ENCODE measurements at places on chromosomes 12 and 14.

DNA sequence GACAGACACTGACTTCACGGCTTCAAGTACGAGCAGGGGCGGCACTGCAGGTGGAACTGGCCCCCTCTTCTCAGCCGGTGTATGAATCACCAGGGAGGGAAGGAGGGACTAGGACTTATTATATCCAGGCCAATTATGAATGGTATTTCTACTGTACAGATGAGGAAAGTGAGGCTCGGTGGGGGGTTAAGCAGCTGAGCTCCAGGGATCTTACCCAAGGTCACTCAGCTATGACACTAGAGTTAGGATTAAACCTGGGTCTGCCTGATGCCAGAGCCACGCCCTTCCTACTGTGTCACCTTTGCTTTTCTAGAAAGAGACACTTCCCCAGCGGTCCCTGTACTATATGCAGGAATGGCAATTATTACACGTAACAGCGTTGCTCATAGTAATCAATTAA, 42.2 kb upstream of the NRXN3 start:
- no peak for DNase-seq

- no peak for DNase-seq
Measured at GRCh38 chr12:79939728-79940310, 4.9 kb upstream of the PPP1R12A start.

GRCh38 chr14:58881433-58881832, 243.7 kb downstream of the DACT1 start:
- DNase-seq = no peak

DNA sequence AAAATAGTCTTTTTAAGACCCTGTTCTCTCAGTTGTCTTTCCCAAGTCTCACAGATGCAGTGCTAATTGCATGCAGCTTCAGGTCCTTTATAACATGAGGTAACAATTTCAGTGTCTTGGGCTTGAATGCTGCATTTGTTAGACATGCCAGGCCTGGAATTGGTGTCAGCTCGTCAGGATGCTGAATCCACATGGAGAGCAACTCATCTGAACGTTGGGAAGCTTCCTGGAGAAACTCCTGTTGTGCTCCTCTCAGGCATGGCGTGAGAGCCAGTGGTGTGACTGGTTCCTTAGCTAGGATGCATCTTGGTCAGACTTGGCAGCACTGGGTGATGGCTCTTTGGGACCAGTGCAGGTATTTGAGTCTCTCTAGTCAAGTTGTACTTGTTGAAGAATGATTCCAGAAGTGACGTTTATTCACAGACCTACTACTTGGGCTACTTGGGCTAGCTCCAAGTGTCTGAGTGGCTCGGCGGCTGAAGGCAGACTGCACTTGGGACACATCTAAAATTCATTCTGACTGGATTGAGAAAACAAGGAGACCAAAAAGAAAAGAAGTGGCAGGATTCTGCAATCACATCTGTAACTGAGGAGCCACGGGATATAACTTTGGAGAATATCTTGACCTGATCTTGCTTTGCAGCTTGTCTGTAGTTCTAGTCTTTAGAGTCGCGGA, 134.8 kb upstream of the ARHGAP5 start:
- no peak for DNase-seq

GRCh38 chr12:26034371-26035142, 76.1 kb downstream of the RASSF8 start:
- peak; percentile 77 for DNase-seq

GRCh38 chr12:110933326-110933974, 13.1 kb upstream of the MYL2 start:
- DNase-seq = no peak

DNA sequence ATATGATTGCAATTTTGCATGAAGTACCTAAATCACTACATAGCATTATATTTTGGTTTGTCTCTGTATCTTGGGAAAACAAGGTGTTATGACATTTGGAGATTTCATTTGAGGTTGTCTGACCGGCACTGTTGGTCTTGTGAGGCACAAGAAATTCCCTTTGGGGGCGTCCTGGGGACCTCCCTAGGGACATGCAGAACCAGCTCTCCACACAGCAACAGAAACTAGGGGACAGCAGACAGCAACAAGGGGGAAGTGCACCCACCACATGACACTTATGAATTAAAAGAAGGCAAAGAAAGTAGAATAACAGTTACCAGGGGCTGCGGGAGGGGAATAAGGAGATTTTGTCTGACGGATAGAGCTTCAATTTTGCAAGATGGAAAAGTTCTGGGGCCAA, 14.4 kb downstream of the DDX54 start:
- no peak for DNase-seq

DNA sequence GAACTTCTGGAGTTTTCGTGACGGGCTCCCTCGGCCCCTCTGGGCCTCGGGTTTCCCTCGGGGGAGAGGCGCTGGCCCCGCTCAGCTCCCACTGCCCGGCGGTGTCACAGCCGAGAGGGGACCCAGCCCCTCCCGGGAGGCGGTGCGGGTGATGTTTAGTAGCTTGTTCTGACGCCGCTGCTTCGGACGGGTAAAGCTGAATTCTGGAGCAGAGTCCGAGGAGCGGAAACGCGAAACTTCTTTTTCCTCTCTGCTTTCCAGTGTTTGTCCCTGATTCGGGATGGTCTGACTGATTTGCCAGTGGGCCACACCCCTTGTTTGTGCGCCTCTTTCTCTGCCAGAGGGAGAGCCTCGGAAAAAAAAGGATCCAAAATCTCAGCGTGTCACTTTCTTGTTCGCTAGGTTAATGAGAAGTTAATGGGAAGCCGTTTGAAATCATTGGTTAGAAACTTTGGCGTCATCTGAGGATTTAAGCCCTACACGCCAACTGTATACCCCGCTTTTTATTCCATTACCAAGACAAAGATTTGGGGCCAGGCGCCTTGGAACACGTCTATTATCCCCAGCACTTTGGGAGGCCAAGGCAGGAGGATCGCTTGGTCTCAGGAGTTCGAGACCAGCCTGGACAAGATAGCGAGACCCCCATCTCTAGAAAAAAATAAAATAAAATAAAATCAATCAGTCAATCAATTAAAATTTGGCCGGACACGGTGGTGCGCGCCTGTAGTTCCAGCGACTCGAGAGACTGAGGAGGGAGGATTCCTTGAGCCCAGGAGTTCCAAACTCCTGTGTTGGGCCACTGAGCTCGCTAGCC, 756 bp downstream of the TULP3 start:
- peak; percentile 75 for DNase-seq

DNA sequence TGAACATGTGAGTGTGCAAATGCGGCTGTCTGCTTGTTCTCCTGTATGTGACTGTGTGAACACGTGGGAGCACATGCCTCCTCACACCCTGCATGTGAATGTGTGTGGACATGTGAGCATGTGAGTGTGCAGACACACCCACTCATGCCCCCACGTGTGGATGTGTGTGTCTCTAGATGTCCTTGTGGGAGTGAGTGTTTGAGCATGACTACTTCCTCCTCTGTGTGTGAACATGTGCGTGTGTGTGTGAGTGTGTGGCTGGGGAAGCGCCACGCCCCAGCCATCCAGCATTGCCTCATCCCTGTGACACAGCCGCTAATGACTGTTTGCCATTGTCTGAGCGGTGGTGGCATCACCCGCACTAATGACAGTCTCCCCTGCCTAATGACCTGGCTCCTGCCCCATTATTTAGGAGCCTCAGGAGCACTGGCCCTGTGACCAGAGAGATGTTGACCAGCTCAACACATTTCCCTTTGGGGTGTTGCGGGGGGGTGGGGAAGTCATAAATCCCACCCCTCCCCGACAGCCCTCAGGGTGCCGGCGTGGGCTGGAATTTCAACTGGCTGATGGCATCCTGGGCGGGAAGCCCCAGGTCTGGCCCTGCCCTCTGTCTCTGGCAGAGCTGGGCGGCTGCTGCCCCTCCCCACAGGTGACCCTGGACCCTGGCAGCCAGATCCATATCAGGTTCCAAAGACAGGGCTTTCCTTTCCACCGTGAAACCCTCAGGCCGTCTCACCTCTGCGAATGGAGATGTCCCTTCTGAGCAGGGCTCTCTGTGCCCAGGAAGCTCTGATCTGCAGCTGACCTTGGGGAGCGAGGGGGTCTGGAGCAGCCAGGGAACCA, 11.5 kb upstream of the KRT80 start:
- DNase-seq = peak; percentile 92
